Camera-type eye (tissue), 1 donor: ENCODE measurements at places on chromosomes 6 and 20. TPM values are rescaled to one million over a fixed set of nuclear protein-coding genes. Genes with fewer than 3 reads are reported as not detected.

Gene PNPLA1
- total RNA-seq: 0.16 TPM

Gene SIRPB1
- not detected for total RNA-seq

Gene PREP
- total RNA-seq: 28.4 TPM

Gene NKAPL
- total RNA-seq: 2.4 TPM

Gene FNDC11
- 1.0 TPM for total RNA-seq

Gene ADTRP
- total RNA-seq: 13.3 TPM

Gene TFAP2B
- total RNA-seq: 17.0 TPM

Gene BEND6
- total RNA-seq: 5.8 TPM

Gene CAP2
- total RNA-seq: 17.6 TPM

Gene PRPH2
- total RNA-seq: 147 TPM

Gene PPP1R14C
- total RNA-seq: 5.1 TPM

Gene STK35
- 41.6 TPM for total RNA-seq
